Upper lobe of right lung (tissue), 1 donor: ENCODE measurements at places on chromosomes 7 and 10. TPM values are rescaled to one million over a fixed set of nuclear protein-coding genes. Genes with fewer than 3 reads are reported as not detected.

GRCh38 chr10:98415731-98416119, 743 bp upstream of the PYROXD2 start:
- DNase-seq, result no peak
- peak overlapping the region; percentile 85 for H3K27ac ChIP-seq
- peaks cover 18% of the 10 kb centered on the region for H3K4me1 ChIP-seq
- peaks cover 39% of the 10 kb centered on the region for H3K36me3 ChIP-seq
- no peak overlapping the region for H3K4me3 ChIP-seq

- no peak overlapping the region for H3K27ac ChIP-seq
- no peak for DNase-seq
- no peaks in the 10 kb centered on the region for H3K4me1 ChIP-seq
Measured at GRCh38 chr7:15848901-15849300, 162.4 kb upstream of the MEOX2 start.

The ARL3 gene
- 7.5 TPM for total RNA-seq

GRCh38 chr10:71435571-71436267, 39.0 kb downstream of the CDH23 start:
- H3K4me3 ChIP-seq, result no peak overlapping the region
- H3K36me3 ChIP-seq, result no peaks in the 10 kb centered on the region
- H3K27me3 ChIP-seq, result no peaks in the 10 kb centered on the region
- no peak for DNase-seq
- no peak overlapping the region for H3K27ac ChIP-seq

DNA sequence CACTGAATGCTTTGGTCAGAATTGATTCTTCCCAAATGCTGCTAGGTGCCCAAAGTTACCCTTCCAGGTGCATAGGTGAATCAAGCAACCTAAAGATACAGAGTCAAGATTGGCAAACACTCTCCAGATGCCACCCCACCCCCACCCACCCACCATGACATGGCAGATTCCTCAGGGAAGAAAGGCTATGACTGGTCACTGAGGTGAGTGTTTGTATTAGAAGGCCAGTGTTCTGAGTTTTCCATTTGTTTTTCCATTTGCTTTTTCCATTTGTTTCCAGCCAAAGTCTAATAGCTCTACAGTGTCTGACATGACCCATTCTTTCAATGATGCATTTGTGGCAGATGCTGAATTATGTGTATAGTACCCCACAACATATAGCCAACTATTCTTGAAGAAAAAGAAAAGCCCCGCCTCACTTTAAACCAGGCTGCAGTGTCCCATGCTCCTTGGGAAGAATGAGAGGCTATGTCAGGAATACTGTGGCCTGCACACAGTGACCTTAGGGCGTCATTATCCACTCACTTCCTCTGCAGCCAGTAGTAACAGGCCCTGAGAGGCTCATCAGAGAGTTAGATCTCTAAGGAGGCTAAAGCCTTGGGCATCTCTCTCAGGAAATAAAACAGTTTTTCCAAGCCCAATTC, 16.1 kb upstream of the HIBADH start:
- no peak overlapping the region for H3K4me3 ChIP-seq
- H3K27ac ChIP-seq, result no peak overlapping the region
- no peaks in the 10 kb centered on the region for H3K4me1 ChIP-seq
- H3K27me3 ChIP-seq, result no peaks in the 10 kb centered on the region

DNA sequence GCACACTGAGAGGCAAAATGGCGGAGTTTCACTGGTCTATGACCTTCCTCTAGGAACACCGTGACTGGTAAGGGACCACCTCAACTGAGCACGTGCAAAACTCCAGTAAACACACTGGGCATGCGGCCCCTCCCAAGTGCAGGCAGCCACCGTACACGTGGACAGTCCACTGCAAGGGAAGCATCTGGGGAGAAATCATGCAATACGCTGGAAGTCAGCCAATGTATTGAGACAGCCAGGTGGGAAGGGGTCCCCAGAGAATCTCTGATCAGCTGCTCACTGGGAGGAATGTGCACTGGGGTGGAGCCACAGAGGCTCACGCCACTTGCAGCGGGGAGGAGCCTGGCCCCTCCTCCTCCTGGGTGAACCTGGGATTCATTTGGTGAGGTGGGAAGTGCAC, 49.3 kb downstream of the CFAP46 start:
- no peaks in the 10 kb centered on the region for H3K36me3 ChIP-seq
- no peaks in the 10 kb centered on the region for H3K4me1 ChIP-seq
- H3K4me3 ChIP-seq, result no peak overlapping the region
- peak; percentile 54 for DNase-seq
- H3K27me3 ChIP-seq, result peaks cover 36% of the 10 kb centered on the region
- no peak overlapping the region for H3K27ac ChIP-seq

The EGR2 gene
- total RNA-seq, result 41.4 TPM

DNA sequence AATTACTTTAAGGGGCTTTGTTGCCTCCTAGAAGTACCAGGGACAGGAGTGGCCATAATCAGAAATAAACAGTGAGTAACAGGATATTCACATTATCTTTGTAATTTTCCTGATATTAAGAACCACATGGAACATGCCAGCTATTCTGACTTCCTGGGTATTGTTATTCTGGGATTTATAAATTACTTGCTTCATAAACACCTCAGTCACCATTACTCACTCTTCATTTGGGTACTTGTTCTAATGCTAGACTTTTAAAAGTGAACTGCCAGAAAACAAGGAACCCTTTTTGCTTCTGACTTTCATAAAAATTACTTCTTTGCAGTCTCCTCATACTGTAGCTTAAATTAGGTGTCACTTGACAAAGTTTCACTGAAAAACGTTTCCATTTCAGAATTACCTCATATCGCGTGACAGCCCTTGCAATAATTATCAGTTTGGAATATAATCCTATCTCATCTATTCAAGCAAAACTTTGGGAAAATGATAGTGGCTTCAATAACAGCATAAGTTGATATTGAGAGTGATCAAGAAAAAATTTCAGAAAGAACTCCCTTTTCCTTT, 29.8 kb downstream of the CABCOCO1 start:
- H3K4me3 ChIP-seq, result no peak overlapping the region
- H3K27me3 ChIP-seq, result no peaks in the 10 kb centered on the region
- H3K36me3 ChIP-seq, result no peaks in the 10 kb centered on the region
- no peak for DNase-seq
- no peak overlapping the region for H3K27ac ChIP-seq
- no peaks in the 10 kb centered on the region for H3K4me1 ChIP-seq

The CPEB3 gene
- total RNA-seq, result 5.7 TPM

GRCh38 chr10:7027913-7028808, 382.7 kb downstream of the SFMBT2 start:
- DNase-seq, result no peak
- H3K27me3 ChIP-seq, result no peaks in the 10 kb centered on the region
- peak overlapping the region; percentile 28 for H3K27ac ChIP-seq
- H3K36me3 ChIP-seq, result no peaks in the 10 kb centered on the region

- H3K4me3 ChIP-seq, result no peak overlapping the region
- H3K36me3 ChIP-seq, result no peaks in the 10 kb centered on the region
- H3K27ac ChIP-seq, result no peak overlapping the region
- H3K4me1 ChIP-seq, result no peaks in the 10 kb centered on the region
- no peak for DNase-seq
- peaks cover 1% of the 10 kb centered on the region for H3K27me3 ChIP-seq
Measured at GRCh38 chr10:123562811-123563580, 103.2 kb upstream of the GPR26 start.

DNA sequence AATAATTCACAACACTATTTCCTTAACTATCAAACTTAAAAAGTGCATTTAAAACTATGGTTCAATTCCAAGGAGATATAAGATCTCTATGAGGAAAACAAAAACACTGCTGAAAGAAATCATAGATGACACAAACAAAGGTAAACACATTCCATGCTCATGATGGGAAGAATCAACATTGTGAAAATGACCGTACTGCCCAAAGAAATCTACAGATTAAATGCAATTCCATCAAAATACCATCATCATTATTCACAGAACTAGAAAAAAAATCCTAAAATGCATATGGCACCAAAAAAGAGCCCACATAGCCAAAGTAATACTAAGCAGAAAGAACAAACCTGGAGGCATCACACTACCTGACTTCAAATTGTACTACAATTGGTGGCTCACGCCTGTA, 159.9 kb upstream of the EEPD1 start:
- no peaks in the 10 kb centered on the region for H3K36me3 ChIP-seq
- no peak overlapping the region for H3K27ac ChIP-seq
- no peaks in the 10 kb centered on the region for H3K4me1 ChIP-seq
- H3K4me3 ChIP-seq, result no peak overlapping the region
- no peaks in the 10 kb centered on the region for H3K27me3 ChIP-seq

The ZNF37A gene
- 16.6 TPM for total RNA-seq

- no peak overlapping the region for H3K4me3 ChIP-seq
- no peak for DNase-seq
- no peaks in the 10 kb centered on the region for H3K36me3 ChIP-seq
- H3K27me3 ChIP-seq, result no peaks in the 10 kb centered on the region
Measured at GRCh38 chr10:65964205-65964604, 961.6 kb upstream of the LRRTM3 start.

DNA sequence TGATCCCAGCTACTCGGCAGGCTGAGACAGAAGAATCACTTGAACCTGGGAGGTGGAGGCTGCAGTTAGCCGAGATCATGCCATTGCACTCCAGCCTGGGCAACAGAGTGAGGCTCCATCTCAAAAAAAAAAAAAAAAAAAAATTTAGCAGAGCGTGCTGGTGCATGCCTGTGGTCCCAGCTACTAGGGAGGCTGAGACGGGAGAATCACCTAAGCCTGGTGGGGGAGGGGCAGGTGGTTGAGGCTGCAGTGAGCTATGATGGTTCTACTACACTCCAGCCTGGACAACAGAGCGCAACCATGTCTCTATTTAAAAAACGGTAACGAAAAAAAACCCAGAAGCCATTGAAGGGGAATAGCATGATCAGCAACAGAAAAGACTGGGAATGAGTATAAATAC, 89.9 kb downstream of the ARHGAP12 start:
- DNase-seq, result no peak
- peaks cover 8% of the 10 kb centered on the region for H3K36me3 ChIP-seq
- no peaks in the 10 kb centered on the region for H3K4me1 ChIP-seq
- H3K27ac ChIP-seq, result no peak overlapping the region
- no peak overlapping the region for H3K4me3 ChIP-seq
- no peaks in the 10 kb centered on the region for H3K27me3 ChIP-seq
